AG08396 (cell line): ENCODE measurements at places on chromosomes 1 and 21.
A peak's percentile ranks its signal among the peaks of the same experiment; 100 is the strongest.

DNA sequence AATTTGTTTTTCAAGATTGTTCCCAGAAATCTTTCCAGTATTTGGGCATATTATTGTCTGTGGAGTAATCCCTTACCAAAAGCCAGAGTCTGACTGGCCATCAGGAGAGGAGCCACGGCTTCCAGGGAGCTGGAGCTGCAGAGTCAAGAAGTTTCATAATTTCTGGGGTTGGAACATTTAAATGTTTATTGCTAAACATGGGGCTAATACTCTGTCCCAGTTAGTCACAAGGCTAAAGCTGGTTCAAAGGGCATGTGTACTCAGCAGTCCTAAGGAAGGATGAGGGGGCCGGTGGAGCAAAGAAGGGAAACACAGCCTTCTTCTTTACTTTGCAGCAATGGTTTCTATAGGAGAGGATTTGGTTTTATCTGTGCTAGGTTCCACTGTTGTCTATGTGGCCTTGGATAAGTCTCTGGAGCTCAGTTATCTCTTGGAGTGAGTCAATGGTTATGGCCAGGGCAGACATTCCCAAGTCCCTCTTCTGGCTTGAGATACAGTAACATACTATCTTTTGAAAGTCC lies 9.5 kb downstream of the DENND2D start:
- DNase-seq: no peak

DNA sequence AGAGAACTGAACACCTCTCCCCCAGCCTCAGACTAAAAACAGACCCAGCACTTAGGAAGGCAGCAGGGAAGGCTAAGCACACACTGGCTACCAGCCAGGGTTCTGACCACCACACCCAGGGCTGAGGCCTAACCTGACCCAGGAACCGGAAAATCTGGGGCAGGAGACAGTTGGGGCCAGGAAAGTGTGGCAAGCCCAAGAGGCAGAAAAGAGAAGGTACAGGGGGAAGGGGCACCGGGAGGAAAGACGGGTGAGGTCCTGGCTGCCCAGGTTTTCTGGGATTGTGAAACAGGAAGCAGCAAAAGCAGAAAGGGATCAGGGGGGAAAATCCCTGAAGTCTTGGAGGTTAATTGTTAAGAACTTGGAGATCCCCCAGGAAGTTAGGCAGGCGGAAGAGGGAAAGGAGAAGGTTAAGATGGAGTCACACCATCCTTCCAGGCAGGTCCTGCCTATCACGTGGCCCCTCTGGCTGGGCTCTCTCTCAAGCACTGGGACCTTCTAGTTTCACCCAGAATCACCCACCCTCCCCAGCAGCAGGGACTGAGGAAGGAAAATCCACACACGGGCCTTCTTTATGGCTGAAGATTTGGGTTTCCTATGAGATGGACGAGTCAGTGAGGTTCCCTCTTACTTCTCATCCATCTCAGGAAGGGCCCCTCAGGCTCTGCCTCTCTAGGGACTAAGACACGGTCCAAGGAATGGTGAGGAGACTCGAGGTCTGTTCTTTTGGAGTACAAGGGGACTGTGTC lies 2.6 kb downstream of the HDGF start:
- no peak for DNase-seq

GRCh38 chr1:9426291-9426711 lies 113.0 kb upstream of the SLC25A33 start:
- no peak for DNase-seq

GRCh38 chr1:111992476-111992875 lies 3.0 kb upstream of the KCND3 start:
- DNase-seq: no peak

GRCh38 chr1:89665941-89666340 lies 33.0 kb downstream of the LRRC8C start:
- no peak for DNase-seq

DNA sequence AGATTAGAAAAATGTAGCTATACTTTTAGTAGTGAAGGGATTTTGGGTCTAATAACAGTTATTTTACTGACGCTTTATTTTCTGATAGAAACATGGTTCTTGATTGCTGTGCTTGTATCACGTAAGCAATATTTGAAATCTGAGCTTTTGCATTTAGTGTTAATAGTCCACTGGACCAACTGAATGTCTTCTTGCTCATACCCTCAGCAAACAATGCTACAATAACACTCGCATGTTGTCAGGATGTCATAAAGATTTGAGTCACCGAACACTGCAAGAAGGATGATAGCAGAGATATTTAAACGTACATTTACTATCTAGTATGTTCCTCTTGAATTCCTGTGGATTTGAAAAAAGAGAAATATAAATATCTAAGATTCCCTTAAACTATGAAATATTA lies 7.5 kb downstream of the DYRK1A start:
- DNase-seq: no peak

GRCh38 chr1:2046174-2046917 lies 3.9 kb upstream of the PRKCZ start:
- DNase-seq: no peak

- peak; percentile 82 for DNase-seq
These were observed 520 bp downstream of the ZBTB17 start for GRCh38 chr1:15975358-15975804.

DNA sequence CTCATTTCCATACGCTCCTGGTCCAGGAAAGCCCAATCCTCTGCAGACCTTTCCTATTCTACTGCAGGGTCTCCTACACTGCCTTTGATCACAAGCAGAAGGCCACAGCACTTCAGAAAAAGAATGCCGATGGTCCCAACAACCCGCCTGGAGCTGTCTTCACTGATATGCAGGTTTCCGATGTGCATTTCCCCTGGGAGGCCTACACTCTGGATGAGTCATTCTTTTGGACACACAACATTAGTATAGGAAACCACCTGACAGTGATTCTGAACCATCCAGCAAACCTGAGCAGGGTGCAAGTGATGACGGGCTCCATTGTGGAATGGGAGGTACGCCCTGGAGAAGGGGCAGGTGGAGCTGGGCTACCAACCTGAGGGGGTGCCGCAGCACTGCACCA lies 15.0 kb downstream of the PCAT6 start:
- DNase-seq: no peak

DNA sequence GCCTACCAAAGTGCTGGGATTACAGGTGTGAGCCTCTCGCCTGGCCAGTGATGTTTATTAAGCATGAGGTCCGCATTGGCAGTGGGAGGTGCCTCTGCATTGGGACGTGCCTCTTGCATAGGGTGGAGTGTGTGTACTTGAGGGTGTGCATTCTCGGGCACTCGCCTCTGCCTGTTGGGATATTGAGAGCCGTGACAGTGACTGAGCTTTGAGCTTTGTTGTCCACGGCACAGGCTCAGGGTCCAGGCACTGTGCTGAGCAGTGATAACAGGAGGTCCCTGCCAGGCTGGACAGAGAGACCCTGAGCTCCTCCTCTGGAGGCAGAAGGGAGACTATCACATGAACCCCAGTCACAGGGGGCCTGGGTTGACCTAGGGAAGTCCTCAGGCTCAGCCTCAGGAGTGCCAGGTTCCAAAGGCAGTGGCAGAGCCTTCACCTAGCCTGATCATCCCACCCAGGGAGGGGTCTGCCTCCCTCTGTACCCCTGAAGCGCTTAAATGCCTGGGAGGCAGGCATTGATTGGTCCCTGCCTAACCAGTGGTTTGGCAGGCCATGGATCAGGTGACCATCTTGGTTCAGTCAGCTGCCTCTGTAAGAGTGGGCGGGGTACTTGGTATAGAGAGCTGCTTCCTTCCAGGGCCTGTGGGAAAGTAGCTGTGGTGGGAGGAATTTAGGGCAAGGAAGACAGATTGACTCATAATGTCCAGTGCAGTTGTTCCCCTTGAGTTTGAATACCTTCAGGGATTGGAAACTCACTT lies 213.8 kb upstream of the TMEM51 start:
- peak; percentile 69 for DNase-seq

DNA sequence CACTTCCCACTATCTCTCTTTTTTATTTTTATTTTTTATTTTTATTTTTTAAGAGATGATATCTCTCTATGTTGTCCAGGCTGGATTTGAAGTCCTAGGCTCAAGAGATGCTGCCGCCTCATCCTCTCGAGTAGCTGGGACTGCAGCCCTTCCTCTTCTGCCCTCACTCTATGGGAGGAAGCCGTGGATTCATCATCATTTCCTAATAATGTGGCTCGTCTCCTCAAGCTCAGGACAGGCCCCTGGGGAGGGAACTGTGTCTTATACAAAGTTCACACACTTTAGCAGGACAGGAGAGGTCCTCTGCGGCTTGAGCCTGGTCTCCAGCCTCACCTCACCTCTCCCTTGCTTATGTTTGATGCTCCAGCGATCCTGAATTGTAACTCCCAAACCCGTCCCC lies 16.5 kb upstream of the IFFO2 start:
- no peak for DNase-seq
